Panc1 (cell line): ENCODE measurements at places on chromosomes 6 and 20. TPM values are rescaled to one million over a fixed set of nuclear protein-coding genes. Genes with fewer than 3 reads are reported as not detected.

DNA sequence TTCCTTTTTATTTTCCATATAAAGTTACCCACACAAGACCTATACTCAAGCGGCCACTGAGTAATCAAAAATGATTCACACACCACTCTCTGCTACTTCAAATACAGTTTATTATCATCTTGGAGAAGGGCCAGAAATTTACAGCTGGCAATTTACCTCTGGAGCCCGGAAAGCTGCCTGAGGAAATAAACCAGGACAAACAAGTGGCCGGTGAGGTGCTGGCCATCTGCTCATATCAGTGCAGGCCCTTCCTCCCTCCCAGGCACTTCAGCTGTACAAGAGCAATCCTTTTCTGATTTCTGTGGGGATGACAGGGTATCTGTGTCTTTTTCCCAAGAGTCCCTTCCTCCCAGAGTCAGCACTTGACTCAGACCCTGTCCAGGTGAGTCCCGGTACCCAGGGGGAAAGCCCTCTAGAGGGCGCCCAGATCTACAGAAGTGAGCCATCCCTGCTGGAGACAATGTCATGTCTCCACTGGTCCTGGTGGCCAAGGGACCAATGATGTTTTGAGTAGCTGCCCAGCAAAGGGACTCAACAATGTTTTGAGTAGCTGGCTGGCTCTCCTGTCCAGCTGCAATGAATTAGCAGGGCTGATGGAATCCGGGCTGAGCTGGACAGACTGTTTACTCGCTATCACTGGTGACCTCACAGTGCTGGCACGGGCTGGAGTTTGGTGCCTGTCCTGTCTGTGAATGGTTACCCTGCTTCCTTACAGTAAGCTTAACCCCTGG lies 23.6 kb downstream of the LRP11 start:
- H3K4me3 ChIP-seq, result no peak overlapping the region
- peaks cover 2% of the 10 kb centered on the region; the same call in 1 of the 2 replicates for H3K36me3 ChIP-seq
- H3K27ac ChIP-seq, result peak overlapping the region; percentile 50
- DNase-seq, result peak; percentile 62
- no peaks in the 10 kb centered on the region for H3K27me3 ChIP-seq

DNA sequence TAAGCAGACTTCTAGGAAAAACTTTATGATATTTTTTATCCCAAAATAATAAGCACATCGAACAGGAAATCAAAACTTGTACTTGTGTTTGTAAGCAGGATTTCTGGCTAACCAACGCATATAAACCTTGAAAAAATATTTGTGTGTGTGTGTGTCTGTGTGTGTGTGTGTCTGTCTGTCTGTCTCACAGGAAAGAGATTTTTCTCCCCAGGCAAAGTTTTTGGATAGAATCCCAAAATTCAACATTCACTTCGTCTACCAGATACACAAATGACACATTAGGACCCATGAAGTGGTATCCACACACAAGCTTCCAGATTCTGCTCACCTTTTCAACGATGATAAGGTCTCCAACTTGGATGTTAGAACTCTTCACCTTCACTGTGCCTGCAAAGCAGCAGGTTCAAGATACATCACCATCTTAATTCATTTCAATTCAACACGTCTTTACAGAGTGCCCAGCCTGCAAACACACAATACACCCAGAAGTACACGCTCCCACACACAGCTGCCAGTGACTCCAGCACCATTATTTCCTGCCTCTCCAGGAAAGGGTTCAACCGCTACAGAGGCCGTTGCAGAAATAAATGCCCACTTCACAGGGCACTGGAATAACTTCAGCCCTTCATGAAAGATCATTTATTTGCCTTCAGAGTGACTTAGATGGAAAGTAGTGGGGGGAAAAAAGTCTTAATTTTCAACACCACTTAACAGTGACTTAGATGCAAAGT lies 70.9 kb downstream of the ATP9A start:
- no peaks in the 10 kb centered on the region for H3K36me3 ChIP-seq
- H3K27me3 ChIP-seq, result no peaks in the 10 kb centered on the region
- peak overlapping the region; percentile 30; the same call in 1 of the 2 replicates for H3K27ac ChIP-seq
- no peak for DNase-seq
- peaks cover 19% of the 10 kb centered on the region for H3K4me1 ChIP-seq

- H3K27me3 ChIP-seq, result no peaks in the 10 kb centered on the region
- no peak for DNase-seq
- no peaks in the 10 kb centered on the region for H3K4me1 ChIP-seq
- no peak overlapping the region for H3K27ac ChIP-seq
- no peaks in the 10 kb centered on the region for H3K36me3 ChIP-seq
These were observed 440.1 kb downstream of the EPHA7 start for GRCh38 chr6:92979281-92979680.

DNA sequence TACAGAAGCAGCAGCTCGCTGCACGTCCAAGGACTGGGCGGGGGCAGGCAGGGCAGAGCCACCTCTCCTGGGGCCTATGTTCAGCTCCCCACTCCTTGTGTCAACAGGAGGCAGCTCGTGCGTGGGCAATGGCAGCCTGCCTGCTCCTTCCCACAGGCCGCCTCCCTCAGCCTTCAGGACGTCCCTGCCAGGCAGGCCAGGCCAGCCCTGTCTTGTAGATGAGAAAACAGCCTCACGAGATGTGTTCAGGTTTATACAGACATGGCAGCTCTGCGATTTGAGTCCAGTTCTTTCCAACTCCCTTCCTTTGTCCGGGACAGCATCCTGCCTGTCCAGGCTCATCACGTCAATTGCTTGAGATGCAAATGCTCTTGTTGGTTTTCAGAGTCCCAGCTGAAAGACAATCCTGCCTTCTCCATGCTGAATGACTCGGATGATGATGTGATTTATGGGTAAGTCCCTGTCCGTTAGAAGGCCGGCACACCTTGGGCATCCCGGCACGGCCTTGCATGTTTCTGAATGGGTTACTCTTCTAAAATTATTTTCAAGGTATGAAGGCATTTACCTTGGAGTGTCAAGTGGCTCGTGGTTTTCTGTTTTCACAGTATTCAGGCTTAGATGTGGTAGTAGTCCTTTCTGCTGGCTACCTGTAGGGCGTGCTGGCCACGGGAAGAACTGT lies 13.5 kb downstream of the DYNLT1 start:
- no peaks in the 10 kb centered on the region for H3K4me1 ChIP-seq
- no peaks in the 10 kb centered on the region for H3K27me3 ChIP-seq
- peaks cover 19% of the 10 kb centered on the region for H3K36me3 ChIP-seq
- no peak for DNase-seq
- H3K27ac ChIP-seq, result no peak overlapping the region

GRCh38 chr6:161105408-161105807 lies 113.8 kb downstream of the MAP3K4 start:
- no peaks in the 10 kb centered on the region for H3K4me1 ChIP-seq
- H3K4me3 ChIP-seq, result no peak overlapping the region
- H3K27me3 ChIP-seq, result no peaks in the 10 kb centered on the region

DNA sequence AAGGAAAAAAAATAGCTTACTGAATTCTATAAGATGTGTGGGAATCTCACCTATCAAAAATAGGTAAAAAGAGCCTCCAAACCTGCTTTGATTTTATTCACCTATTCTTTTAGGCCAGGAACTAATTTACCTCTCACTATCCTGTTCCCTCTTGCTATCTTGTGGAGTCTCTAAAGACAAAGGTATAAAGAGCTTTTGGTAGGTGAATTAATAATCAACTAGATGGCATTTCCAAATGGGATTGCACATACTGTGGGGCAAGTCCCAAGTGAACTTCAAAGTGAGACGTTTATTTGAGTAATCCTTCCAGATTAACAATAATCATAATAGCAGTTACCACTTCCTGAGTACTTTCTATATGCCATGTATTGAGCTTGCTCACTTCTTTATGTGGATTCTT lies 2.8 kb downstream of the FAM8A1 start:
- H3K4me1 ChIP-seq, result peaks cover 4% of the 10 kb centered on the region; the same call in 1 of the 2 replicates
- DNase-seq, result no peak
- no peak overlapping the region for H3K4me3 ChIP-seq
- no peak overlapping the region for H3K27ac ChIP-seq
- no peaks in the 10 kb centered on the region; the same call in 1 of the 2 replicates for H3K36me3 ChIP-seq
- H3K27me3 ChIP-seq, result no peaks in the 10 kb centered on the region

GRCh38 chr6:151675746-151676459 lies 131.6 kb upstream of the ESR1 start:
- H3K36me3 ChIP-seq, result no peaks in the 10 kb centered on the region
- H3K27me3 ChIP-seq, result no peaks in the 10 kb centered on the region
- no peak overlapping the region for H3K27ac ChIP-seq
- no peak for DNase-seq
- no peak overlapping the region for H3K4me3 ChIP-seq

DNA sequence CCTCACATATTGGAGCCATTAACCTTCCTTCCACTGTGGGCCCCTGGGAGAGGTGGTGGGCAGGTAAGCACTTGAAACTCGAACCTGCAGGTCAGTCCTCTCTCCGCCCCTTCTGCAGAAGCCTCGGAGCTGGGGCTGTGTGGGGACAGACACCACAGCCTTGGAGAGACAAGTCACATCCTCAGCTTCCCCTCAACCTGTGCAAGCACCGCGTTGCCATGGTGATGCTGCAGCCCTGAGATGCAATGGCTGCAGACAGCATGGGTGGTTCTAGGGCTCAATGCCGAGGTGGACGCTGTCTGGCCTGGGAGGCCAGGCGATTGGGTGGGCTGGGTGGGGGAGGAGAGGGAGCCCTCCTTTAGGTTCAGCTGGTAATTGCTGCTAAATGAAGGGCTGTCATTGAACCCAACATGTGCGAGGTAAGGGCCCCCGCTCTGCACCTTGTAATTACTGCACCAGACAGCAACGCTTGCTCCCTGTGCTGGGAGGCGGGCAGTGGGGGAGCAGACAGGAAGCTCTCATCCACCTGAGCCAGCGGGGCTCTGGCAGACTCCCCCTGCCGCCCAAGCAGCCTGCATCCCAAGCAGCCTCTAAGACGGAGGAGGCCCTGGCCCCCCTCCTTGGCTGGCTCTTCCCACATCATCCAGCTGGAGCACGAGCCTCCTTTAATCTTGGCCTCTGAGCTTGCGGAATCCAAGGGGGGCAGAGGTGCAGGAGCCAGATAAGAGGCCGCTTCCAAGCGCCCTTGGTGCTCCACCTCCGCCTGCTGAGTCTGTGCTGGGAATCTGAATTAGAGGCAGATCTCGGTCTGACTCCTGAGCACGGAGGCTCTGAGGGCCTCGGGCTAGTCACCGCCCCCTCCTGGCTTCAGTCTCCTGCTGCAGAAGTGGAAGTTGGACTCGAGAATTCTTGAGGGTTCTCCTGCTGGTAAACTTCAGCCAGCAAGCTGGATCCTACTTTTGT lies 39.8 kb upstream of the CDH22 start:
- H3K27ac ChIP-seq, result no peak overlapping the region
- H3K4me3 ChIP-seq, result no peak overlapping the region
- no peaks in the 10 kb centered on the region; the same call in 1 of the 2 replicates for H3K4me1 ChIP-seq
- H3K36me3 ChIP-seq, result no peaks in the 10 kb centered on the region
- no peaks in the 10 kb centered on the region for H3K27me3 ChIP-seq

The SLC35B2 gene
- 105 TPM for total RNA-seq

The BPIFA1 gene
- total RNA-seq, result not detected
